ENCODE measurements at places on chromosomes 7 and 10.
A peak's percentile ranks its signal among the peaks of the same experiment; 100 is the strongest.

- DNase-seq: no peak
Measured at GRCh38 chr10:128185627-128186026, 59.4 kb upstream of the MKI67 start.

DNA sequence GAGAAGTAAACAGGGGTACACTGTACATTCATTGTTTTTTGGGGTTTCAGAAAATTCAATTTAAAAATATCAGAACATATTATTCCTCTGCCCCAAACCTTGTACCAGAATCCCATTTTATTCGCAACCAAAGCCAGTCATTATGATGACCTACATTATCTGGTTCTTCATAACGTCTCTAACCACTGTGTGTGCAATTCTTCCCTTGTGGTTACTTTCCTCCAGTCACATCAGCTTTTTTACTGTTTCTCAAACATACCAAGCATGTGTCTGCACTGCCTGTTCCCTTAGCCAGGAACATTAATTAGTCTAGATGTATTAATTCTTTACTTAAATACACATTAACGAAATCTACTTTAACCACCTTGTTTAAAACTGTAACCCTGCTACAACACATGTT lies 64.8 kb downstream of the THSD7A start:
- no peak for DNase-seq

DNA sequence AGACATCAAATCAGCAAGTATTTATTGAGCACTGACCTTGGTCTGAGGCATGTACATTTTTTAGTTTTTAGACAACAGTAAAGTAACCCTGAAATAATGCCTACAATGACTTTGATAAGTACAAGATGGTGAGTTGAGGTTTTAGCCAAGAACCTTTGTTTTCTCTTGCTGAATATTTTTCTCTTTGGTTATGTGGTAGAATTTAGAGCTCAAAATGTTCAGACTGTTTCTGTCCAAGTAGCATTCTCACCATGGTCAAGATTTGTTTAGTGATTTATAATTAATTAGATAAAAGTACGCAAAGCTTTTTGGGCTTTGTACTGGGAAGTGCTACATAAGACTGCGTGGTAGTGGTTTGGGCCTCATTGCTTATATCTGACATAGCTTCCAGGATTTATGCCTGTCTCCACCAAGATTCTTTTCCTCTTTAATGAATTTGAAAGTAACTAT lies 102.4 kb downstream of the KAT6B start:
- DNase-seq: no peak

DNA sequence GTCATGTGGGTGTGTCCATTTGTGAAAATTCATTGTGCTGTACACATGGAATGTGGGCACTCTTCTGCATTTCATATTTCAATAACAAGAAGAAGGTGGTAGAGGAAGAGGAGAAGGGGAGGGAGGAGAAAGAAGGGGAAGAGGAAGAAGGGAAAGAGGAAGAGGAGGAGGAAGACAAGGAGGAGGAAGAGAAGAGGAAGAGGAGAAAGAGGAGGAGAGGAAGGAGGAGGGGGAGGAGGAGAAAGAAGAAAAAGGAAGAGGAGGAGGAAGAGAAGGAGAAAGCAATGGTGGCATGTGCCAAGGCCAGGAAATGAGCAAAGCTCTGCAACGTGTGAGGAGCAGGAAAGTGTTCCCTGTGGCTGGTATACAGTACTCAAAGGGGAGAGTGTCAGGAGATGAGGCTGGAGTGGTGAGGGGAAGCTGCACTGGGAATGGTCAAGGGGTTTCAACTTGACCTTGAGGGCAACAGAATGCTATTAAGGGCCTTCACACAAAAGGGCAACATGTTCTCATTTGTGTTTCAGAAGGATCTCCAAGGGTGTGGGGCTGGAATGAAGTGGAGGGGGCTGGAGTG lies 40.5 kb downstream of the WNT2 start:
- DNase-seq: no peak

DNA sequence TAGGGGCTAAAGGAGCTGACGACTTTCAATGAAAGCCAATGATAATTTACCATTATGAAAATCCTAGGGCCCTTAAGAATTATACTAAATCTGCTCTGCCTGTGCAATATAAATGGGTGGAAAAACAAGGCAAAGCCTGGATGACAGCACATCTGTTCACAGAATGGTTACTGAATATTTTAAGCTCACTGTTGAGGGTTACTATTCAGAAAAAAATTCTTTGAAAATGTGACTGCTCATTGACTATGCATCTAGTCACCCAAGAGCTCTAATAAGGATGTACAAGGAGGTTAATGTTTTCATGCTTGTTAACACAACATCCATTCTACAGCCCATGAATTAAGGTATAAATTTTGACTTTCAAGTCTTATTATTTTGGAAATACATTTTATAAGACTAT lies 8.9 kb downstream of the DKK1 start:
- DNase-seq: no peak

- DNase-seq: no peak
Measured at GRCh38 chr7:82142263-82142864, 301.2 kb downstream of the CACNA2D1 start.

GRCh38 chr7:24297362-24297761 lies 13.4 kb downstream of the NPY start:
- DNase-seq: no peak

- no peak for DNase-seq
Measured at GRCh38 chr7:30437823-30438574, 40.6 kb downstream of the NOD1 start.

DNA sequence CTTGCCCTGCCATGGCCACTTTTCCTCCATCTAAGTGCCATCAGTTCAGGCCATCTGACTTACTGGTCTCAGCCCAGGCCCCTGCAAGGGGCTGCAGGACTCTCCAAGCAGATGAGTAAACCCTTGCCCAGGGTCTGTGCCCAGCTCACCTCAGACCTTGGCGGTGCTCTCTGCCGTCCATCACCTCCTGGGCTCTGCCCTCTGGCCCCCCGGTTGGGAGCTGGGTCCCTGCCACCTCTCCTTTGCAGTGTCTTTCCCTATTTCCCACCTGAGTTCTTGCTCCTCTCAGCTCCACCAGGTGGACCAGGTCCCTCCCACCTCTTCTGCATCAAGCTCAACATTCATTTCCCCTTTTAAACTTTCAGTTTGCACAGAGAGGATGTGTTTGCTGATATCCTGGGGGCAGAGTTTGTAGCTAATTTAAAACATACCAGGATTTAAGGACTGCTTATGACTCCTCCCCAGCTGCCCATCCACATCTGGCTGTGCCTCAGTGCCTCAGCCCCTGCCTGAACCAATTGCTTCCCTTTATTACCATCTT lies 135.5 kb downstream of the SLIT1 start:
- no peak for DNase-seq

DNA sequence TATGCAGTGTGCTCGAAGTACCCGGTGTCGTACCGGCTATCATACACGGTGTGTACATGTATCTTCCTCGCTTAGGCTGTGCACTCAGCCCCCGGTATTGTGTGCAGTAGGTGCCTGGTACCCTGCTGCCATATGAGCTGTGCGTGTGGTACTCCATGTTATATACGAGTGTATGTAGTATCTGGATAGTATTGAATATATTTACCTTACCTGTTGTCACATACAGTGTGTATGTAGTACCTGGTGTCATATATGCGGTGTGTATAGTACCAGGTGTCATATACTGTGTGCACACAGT lies 1.2 kb downstream of the ZMYND11 start:
- DNase-seq: no peak

GRCh38 chr10:42954766-42955492 lies 121.9 kb upstream of the RET start:
- DNase-seq: no peak

DNA sequence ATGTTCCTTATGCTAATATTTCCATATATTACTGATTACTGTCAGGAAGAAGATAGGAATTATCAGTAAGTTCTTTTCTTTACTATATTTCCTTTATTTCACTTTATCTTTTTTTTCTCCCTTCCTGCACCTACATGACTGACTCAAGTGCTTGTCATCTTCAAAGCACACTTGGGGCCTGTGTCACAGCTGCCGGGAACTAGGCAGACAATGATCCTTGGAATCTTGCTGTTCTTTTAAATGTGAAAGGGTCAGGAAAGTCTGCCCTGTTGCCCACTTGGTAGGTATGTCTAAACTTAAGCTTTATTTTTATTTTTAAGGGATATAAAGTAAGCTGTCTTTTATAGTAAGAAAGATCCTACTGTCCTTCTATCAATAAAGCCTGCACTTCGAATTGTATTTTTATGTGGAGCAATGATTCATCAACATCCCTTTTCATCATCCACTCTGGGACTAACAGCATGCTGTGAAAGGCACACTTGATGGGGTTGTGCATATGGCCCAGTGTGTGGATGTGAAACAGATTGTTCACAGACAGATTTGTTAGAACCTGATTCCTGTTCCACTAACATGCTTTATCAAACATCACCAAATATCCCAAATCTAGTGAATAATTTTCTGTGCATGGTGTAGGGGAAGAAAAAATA lies 556.9 kb downstream of the DNAJB9 start:
- peak; percentile 2 for DNase-seq

GRCh38 chr7:101669307-101669706 lies 40.2 kb upstream of the MYL10 start:
- no peak for DNase-seq

GRCh38 chr7:150959739-150960734 lies 18.1 kb downstream of the KCNH2 start:
- no peak for DNase-seq

GRCh38 chr10:95242581-95243317 lies 48.1 kb downstream of the PDLIM1 start:
- DNase-seq: no peak

GRCh38 chr10:113767222-113767621 lies 15.7 kb downstream of the PLEKHS1 start:
- DNase-seq: no peak

DNA sequence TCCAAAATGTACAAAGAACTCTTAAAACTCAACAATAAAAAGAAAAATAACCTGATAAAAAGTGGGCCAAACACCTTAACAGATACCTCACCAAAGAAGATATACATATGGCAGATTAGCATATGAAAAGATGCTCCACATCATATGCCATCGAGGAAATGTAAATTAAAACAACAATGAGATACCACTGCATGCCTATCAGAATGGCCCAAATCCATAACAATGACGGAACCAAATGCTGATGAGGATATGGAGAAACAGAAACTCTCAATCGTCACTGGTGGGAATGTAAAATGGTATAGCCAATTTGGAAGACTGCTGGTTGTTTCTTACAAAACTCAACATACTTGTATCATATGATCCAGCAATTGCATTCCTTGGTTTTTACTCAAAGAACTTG lies 319.9 kb downstream of the PHTF2 start:
- DNase-seq: no peak

DNA sequence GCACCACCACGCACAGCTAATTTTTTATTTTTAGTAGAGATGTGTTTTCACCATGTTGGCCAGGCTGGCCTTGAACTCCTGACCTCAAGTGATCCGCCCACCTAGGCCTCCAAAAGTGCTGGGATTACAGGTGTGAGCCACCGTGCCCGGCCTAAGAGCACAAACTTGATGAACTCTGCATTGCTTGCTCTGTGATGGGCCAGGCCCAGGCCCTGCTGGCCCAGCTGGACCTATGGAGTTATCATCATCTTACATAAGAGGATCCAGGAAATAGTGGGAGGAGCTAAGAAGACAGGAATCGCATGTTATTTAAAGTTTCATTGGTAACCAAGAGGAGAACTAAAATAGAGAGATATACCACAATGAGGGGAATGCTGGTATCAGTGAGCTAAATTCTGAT lies 86.9 kb downstream of the DAGLB start:
- DNase-seq: no peak

- DNase-seq: no peak
Measured at GRCh38 chr10:58334817-58335305, at the start of gene UBE2D1. Gene UBE2D1 (plus strand): TSS chr10:58335006. CDS start chr10:58335202, 196 bp downstream.

- no peak for DNase-seq
Measured at GRCh38 chr7:82595176-82595575, 151.6 kb upstream of the CACNA2D1 start.

DNA sequence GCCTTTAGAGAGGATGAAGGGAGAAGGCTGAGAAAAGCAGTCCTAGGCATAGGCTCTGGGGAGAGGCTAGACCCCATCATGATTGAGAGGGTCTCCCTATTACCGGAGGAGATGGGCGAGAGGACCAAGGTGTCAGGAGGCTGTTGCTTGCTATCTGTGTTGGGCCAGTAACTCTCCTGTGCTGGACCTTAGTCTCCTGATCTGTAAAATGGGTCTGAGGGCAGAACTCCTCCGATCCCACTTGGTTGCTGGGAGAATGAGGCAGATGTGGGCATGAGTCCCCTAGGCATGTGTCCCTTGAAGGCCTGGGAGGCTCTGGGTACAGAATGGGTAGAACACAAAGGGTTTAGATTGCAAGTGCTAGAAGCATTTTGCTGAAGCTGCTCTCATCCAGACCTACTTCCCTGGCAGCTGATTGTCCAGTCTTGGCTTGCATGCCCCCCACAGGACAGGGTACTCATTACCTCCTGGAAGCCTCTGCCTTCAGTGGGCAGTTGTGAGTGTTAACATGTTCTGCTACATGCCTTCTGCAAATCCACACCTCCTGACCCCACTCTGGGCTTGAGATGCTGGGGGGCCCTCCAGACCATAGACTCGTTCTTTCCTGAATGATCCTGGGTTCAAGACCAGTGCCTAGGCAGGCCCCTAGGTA lies 4.4 kb downstream of the ZMIZ1 start:
- DNase-seq: no peak

DNA sequence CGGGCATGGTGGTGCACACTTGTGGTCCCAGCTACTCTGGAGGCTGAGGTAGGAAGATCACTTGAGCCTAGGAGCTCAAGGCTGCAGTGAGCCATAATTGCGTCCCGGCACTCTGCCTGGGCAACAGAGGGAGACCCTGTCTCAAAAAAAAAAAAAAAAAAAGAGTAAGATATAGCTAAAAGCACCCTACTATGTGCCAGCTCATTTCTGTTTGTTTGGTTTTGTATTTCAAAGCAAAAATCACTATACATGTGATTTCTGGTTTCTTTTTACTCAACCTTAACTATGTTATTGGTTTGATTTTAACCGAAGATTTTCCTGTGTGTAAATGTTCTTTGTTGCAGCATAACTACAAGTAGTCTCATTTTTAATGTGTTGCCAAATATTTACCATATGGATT lies 66.5 kb upstream of the RSBN1L start:
- DNase-seq: no peak

DNA sequence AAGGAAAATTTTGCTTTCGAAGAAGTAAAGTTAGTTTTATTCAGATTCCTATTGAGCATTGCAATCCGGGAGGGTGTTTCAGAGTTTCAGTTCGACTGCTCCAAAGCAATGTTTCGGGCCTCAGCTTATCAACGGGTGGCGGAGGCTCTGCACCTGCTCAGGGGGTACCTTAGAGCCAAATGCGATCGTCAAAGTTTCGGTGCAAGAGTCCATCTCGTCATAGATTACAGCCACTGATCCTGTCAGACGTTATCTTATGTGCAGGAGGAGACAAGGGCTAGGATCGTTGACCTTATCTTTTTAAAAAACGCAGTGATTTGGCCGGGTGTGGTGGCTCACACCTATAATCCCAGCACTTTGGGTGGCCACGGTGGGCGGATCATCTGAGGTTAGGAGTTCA lies 3.8 kb upstream of the COX19 start:
- no peak for DNase-seq

GRCh38 chr7:47194516-47195057 lies 387.3 kb downstream of the TNS3 start:
- no peak for DNase-seq

GRCh38 chr7:37532636-37533035 lies 84.0 kb upstream of the ELMO1 start:
- no peak for DNase-seq

- no peak for DNase-seq
Measured at GRCh38 chr10:100101192-100102076, 19.8 kb upstream of the CPN1 start.

- DNase-seq: no peak
Measured at GRCh38 chr10:87750001-87750671, 67.9 kb downstream of the ATAD1 start.

- no peak for DNase-seq
Measured at GRCh38 chr10:131203456-131204357, 107.8 kb downstream of the TCERG1L start.

Data from NCI-H524 treated with DMSO at 0.1 percent for 48 hours (cell line).